Mesenchymal stem cell (in vitro differentiated cells and primary cell): ENCODE measurements at places on chromosomes 12 and 14.
A peak's percentile ranks its signal among the peaks of the same experiment; 100 is the strongest.

DNA sequence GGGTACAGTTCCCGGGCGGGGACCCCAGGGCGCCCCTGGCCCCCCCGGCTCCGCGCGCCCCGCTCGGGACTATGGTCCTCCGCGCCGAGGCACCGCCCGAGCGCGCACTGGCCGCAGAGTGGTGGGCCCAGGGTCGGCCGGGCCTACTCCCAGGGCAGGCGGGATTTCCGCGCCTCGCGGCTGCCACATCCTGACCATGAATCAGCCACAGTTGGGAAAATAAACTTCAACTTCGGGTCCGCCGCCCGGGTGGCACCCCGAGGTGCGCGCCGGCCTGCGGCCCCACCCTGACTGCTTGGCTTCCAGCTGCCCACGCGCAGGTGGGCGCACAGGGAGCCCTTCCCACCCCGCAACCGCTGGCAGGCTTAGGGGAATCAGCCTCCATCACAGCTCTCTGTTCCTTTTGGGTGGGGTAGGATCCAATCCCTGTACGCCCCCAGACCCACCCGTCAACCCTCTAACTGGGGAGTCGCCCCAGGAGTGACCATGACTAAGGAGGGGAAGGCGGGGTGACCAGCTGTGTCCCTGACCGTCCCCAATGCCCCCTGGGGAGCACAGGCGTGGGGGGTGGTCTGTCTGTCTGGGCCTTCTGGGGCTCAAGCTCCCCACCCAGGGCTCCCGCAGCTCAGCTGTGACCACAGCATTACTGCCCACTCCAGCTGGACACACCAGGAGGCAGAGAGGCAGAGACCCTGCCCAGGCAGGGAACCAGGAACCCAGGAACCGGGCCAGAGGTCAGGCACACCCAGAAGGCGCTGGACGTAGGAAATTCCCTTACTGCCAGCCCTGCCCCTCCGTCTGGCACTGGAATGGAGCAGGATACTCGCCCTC lies 678 bp downstream of the INF2 start:
- H3K27me3 ChIP-seq: no peaks in the 10 kb centered on the region
- peak overlapping the region; percentile 93 for H3K4me3 ChIP-seq
- peaks cover 39% of the 10 kb centered on the region for H3K36me3 ChIP-seq
- peaks cover 67% of the 10 kb centered on the region for H3K4me1 ChIP-seq
- DNase-seq: peak; percentile 22
- H3K27ac ChIP-seq: peak overlapping the region; percentile 9

- DNase-seq: no peak
- no peaks in the 10 kb centered on the region for H3K36me3 ChIP-seq
- H3K4me1 ChIP-seq: no peaks in the 10 kb centered on the region
These were observed 84.7 kb upstream of the TSPAN8 start for GRCh38 chr12:71242511-71242910.

- peaks cover 10% of the 10 kb centered on the region for H3K4me1 ChIP-seq
- DNase-seq: peak; percentile 58
- no peak overlapping the region for H3K4me3 ChIP-seq
These were observed 18.0 kb downstream of the ACIN1 start for GRCh38 chr14:23076785-23077408.

- H3K4me3 ChIP-seq: no peak overlapping the region
- peaks cover 20% of the 10 kb centered on the region for H3K4me1 ChIP-seq
- peak; percentile 56 for DNase-seq
These were observed 16.1 kb upstream of the CCDC85C start for GRCh38 chr14:99619835-99620834.

DNA sequence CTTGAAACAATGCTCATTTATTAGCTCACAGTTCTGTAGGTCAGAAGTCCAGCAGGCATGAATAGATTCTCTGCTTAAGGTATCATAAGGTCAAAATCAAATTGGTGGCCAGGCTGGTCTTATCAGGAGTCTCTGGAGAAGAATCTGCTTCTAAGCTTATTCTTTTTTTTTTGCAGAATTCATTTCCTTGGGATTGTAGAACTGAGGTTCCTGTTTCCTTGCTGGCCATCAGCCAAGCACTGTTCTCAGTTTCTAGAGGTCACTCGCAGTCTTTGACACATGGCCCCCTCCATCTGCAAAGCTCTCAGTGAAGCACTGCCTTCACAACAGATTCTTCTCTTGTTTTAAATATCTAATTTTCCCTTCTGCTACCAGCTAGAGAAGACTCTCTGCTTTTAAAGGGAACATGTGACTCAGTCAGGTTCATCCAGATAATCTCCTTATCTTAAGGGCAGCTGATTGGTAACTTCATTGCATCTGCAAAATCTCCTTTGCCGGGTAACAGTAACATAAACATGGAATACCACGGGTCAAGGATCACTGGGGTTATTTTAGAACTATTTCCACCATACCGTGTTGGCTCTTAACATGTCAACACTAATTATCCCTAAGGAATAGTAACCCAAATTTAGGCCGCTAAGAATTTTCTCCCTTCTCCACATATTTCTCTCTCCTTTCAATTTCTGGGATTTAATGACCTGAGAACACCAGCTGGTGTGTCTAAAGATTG lies 25.3 kb downstream of the RHOJ start:
- H3K4me3 ChIP-seq: no peak overlapping the region
- no peak for DNase-seq
- H3K27ac ChIP-seq: no peak overlapping the region
- no peaks in the 10 kb centered on the region for H3K4me1 ChIP-seq

DNA sequence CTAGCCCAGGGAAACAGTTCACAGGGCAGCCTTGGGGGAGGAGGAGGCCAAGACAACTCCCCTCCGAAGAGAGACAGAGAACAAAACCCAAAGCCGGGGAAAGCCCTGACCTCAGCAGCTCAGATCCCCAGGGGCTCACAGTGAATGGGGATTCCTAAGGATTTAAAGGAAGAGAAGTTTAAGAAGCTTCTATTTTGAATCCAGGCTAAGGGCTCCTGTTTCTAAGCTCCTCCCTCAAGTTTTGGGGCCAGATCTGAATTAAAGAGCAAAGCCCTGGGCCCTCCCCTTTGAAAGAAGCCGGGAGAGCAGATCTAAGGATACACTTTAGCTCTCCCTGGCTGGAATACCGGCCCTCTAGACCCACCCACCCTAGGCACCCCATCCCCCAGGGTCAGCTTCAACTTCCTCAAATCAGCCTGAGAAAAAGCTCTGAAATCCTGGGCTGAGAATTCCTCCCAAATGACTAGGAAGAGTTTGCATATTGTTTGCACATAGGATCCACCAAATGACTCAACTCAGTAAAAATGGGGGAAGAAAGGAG lies 3.9 kb downstream of the KDM2B start:
- DNase-seq: peak; percentile 83
- H3K27ac ChIP-seq: peak overlapping the region; percentile 85
- H3K4me1 ChIP-seq: peaks cover 34% of the 10 kb centered on the region
- no peaks in the 10 kb centered on the region for H3K27me3 ChIP-seq
- peaks cover 25% of the 10 kb centered on the region for H3K36me3 ChIP-seq

DNA sequence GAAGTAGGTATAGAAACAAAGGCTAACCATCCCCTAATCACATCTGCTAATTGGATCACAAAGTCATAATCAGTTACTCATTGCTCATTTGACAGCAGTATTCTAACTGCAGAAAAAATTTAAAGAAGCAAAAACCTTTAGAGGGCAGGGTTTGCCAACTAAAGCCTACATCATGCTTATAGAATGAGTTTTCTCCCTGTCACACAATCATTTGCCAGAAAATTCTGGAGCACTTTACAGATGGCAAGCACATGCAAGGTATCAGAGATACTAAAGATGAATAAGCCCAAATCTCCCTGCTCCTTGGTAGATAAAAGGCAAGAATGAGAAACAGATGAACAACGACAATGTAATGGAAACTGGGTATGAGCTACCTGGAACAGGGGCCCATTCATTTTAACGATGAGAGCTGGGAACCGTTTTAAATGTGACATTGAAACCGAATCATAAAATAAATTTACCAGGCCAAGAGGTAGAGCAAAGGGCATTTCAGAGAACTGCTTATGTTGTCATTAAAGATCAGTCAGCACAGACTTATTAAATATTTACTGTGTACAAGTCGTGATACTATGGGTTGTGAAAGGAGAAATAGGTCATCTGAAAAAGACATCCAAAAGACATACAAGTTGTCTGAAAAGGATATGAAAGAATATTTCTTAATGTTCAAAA lies 211.4 kb upstream of the ABCD2 start:
- DNase-seq: no peak
- H3K27ac ChIP-seq: no peak overlapping the region
- H3K4me1 ChIP-seq: peaks cover 1% of the 10 kb centered on the region
- H3K4me3 ChIP-seq: no peak overlapping the region
- no peaks in the 10 kb centered on the region for H3K27me3 ChIP-seq

DNA sequence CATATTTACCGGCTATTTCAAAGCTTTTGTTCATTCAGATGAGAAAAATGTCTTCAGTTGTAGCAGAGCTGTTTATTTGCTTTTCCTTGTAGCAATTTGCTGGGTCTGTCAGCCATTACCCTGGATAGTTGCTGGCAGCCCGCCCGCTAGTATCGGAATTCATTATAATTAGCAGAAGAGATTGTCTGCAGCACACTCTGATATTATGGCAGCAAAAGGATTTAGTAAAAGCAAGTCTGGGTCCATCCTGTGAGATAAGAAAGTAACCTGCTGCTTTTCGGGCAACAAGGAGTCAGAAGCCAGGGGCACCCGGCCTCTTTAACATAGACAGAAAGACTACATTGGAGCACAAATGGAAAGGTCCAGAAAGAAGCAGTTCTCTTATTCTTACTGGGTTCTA lies 6.1 kb upstream of the SLC35E3 start:
- H3K27me3 ChIP-seq: no peaks in the 10 kb centered on the region
- no peak for DNase-seq
- peaks cover 6% of the 10 kb centered on the region for H3K36me3 ChIP-seq

GRCh38 chr12:619346-619745 lies 43.9 kb downstream of the NINJ2 start:
- no peaks in the 10 kb centered on the region for H3K27me3 ChIP-seq
- H3K4me3 ChIP-seq: no peak overlapping the region
- no peaks in the 10 kb centered on the region for H3K36me3 ChIP-seq
- DNase-seq: no peak

DNA sequence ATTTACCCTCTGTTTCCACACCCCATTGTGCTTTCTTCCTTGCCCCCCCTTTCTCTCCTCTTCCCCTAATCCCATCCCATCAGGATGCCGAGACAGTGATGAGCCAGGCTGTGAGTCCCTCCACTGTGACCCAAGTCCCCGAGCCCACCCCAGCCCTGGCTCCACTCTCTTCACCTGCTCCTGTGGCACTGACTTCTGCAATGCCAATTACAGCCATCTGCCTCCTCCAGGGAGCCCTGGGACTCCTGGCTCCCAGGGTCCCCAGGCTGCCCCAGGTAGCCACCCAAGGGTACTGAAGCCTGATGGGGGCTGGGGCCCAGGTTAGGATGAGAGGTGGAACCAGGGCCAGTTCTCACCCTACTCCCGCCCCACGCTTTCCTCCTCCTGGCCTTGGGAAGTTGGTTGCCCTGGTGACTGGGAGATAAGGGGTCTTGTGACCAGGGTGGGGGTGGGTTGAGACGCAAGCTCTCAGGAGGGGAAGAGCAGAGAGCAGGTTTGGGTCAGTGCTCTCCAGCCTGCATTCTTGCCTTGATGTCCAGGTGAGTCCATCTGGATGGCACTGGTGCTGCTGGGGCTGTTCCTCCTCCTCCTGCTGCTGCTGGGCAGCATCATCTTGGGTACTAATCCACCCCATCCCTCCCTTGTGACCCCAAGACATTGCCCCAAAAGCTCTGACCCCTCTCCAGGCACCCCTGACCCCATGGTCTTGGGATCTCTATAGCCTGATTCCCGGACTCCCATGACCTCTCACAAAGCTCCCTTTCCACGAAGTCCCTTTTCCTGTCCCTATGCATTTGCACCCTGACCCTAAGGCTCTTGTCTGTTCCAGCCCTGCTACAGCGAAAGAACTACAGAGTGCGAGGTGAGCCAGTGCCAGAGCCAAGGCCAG lies 1.2 kb downstream of the AMHR2 start:
- peaks cover 5% of the 10 kb centered on the region for H3K27me3 ChIP-seq
- H3K27ac ChIP-seq: no peak overlapping the region
- no peak overlapping the region for H3K4me3 ChIP-seq
- H3K4me1 ChIP-seq: peaks cover 7% of the 10 kb centered on the region
- no peak for DNase-seq
- no peaks in the 10 kb centered on the region for H3K36me3 ChIP-seq

GRCh38 chr14:106652494-106652893 lies 1126.1 kb downstream of the TMEM121 start:
- H3K4me3 ChIP-seq: no peak overlapping the region
- no peaks in the 10 kb centered on the region for H3K36me3 ChIP-seq
- H3K27ac ChIP-seq: no peak overlapping the region
- no peaks in the 10 kb centered on the region for H3K4me1 ChIP-seq
- H3K27me3 ChIP-seq: no peaks in the 10 kb centered on the region

DNA sequence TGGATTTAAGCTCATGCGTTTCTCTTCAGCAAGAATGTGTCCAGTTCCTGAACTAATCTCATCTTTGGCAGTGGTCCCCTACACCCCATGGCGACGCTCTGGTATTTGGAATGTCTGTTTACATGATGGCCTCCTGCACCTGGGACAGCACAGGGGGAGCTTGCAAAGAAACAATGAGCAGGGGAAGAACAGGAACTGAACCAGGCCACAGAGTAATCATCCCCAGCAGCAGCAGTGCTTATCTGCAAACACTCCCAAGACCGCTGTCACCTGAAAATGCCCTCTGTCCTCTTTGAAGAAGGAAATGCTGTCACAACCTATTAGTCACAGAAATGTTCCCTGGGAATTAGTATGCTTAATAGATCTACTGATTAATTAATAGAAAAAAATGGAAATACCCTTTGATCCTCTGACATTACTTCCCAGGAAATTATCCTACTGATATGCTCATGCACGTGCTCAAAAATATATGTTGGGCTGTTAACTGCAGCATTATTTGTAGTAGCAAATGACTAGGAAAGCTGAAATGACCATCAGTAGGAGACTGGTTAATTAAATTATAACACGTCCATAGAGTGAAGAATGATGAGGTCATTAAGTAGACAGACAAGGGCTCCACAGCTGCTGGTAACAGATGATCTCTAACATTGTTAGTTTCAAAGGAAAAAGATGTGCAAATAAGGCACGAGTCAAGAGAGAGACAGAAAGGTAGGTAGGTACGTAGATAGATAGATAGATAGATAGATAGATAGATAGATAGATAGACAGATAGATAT lies 279.3 kb upstream of the FLRT2 start:
- no peak overlapping the region for H3K27ac ChIP-seq
- H3K4me3 ChIP-seq: no peak overlapping the region
- no peak for DNase-seq
- no peaks in the 10 kb centered on the region for H3K36me3 ChIP-seq
- H3K4me1 ChIP-seq: peaks cover 2% of the 10 kb centered on the region

DNA sequence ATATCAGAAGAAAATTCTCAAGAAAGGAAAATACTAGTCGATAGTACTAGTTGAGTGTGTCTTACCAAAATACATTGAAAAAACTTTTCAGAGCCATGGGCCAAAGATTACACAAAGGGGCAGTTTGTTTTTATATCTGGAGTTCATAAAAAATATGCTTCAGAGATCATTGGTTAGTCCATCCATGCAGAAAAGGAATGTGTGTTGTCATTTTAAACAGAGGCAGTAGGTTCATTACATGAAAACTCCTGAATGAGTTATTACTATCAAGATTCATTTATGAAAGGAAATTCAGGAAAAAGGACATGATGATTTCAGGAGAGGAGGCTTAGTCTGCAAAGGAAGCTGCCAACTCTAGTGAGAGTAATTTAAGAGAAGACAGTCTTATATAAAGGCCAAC lies 354.8 kb downstream of the AEBP2 start:
- H3K27ac ChIP-seq: peak overlapping the region; percentile 69
- no peak for DNase-seq
- H3K36me3 ChIP-seq: no peaks in the 10 kb centered on the region
- no peak overlapping the region for H3K4me3 ChIP-seq
- no peaks in the 10 kb centered on the region for H3K4me1 ChIP-seq
- H3K27me3 ChIP-seq: no peaks in the 10 kb centered on the region
